ENCODE measurements at places on chromosomes 3 and 15. TPM values are rescaled to one million over a fixed set of nuclear protein-coding genes. Genes with fewer than 3 reads are reported as not detected.

DNA sequence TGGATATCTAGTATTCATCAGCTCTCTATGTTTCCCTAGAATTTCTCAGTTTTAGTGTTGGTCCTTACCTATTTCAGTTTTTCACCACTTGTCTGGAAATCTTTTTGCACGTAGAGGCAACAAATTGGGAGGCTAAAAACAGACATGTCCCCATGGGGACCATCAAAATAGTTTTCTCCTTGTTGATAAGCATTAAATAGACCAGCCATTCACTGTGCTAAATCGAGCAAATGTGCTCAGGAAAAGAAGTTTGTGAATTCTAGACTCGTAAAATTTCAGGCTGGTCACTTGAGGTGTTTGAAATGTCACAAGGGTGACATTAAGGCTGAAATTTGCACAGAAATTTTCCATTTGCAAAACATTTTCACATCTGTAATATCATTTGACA, 102.6 kb downstream of the SPATA16 start:
- no peak for DNase-seq

- DNase-seq = no peak
Observed at GRCh38 chr3:43032646-43033628, 53.8 kb downstream of the GASK1A start.

DNA sequence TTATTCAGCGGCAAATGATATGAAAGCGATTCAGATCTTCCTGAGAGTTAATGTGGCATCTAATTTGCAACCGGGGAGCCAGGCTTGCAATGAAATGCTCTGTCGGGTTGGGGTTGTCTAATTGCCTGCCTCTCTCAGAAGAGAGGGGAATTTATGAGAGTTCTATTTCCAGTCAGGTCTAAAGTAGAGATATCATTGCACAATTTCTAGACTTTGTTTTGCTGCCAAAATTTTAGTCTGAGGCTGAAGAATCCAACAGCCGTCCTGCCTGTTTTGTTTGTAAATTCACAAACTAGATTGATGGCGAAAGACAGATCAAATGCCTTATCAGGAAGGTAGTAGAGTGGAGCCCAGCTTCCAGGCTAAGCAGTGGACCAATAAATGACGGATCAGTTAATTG, 610 bp downstream of the LIPC start:
- no peak for DNase-seq

GRCh38 chr3:110679285-110679684, 392.3 kb upstream of the NECTIN3 start:
- DNase-seq = no peak

DNA sequence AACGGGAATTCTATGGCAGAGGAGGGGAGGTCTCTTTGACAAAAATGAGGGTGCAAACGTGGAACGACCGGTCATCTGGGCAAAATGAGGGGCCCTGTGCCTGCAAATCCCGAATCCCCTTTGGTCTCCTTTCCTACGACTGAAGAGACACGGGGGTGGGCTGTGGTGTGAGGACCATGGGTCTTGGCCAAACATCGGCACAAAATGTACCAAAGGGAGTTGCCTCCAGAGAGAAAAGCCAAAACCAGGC, 498 bp downstream of the ZNF280D start:
- no peak for DNase-seq

DNA sequence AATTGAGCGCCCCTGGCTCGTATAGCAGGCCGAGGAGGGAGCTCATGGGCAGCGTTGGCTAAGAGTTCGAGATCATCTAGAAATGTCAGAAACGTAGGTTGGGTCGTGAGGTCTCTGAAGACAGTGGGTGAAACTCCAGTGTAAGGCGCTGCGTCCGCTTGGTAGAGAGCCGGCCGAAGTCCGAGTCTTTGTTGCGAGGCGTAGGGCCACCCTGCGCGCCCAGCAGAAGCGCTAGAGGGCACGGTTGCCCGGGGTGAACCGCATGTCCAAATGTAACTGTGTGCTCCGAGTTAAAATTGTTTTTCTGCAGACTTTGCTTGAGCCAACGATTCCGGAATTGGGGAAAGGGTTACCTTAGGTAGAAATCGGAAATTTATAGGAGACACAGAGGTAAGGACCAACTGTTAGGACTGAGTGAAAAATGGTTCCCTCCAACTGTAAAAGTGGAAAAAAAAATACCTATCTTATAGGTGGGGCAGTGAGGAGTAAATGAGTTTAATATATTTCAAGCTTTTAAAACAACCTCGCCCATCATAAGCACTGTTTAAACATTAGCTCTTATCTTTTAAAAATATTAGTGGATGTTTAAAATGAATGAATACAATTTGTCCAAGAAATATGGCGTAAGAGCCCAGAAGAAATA, 993 bp upstream of the SIAH2 start:
- DNase-seq = no peak

- no peak for DNase-seq
Observed at GRCh38 chr15:82103468-82103867, 57.6 kb upstream of the MEX3B start.

GRCh38 chr15:82935382-82935781, 17.1 kb downstream of the HOMER2 start:
- no peak for DNase-seq

- DNase-seq = no peak
Observed at GRCh38 chr15:50289749-50290148, 24.2 kb upstream of the HDC start.

DNA sequence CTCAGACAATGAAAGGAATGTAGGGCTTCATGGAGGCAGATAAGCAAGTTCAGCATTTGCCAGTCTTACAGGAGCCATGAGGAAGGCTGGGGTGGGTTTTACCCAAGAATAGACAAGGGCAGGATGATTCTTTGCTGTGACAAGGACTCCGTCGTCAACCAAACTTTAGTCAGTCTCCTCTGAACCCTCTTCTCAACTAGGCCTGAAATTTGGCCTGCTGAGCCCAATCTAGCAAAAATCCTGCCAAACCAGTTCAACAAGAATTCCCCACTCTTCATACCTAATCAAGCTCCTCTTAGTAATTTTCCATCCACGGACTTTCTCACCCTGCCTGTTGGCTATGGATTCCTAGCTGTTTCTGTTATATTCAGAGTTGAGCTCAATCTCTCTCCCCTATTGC, 280.5 kb downstream of the TBL1XR1 start:
- DNase-seq = no peak

Gene DET1
- total RNA-seq = 6.4 TPM

DNA sequence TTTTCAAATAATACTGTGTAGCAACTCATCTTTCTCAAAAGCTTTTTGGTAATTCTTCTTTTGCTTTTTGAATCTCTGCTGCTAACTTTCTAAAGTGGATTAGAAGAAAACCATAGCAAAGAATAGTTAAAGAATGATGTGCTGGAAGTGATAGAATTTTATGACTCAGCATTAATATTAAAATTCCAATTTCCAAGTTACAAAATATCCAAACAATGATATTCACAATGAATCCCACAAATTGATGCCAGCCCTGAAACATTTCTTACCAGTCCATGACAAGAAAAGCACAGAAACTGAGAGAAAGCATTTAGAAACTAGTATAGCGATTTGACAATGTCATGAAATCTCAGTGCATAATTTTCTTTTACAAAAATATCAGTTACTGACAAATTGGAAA, 482.2 kb downstream of the RBMS3 start:
- DNase-seq = no peak

DNA sequence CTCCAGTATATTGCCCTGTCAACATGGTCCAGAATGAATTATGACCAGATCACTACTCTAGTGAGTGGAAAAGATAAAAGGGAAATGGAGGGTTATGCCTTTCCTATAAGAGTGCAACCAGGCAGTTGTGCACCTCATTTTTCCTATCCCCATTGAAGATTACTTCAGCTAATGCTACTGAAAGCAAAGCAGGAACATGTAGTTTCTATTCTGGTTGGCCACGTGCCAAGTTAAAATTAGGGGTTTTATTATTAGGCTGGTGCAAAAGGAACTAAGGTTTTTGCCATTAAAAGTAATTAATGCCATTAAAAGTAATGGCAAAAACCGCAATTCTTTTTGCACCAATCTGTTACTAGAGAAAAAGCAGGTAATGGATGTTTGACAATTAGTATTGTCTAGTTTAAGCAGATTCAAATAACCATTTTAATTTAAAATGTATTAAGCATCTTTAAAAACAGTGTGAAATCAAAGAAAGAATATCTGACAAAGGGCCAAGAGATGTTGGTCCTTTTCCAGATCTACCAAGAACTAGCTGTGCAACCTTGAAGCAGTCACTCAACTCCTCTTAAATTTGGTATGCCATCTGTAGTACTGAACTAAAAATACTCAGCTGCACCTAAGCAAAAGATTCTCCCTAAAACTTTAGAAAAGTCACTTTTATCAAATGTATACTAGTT, 567.5 kb upstream of the CCDC54 start:
- no peak for DNase-seq

DNA sequence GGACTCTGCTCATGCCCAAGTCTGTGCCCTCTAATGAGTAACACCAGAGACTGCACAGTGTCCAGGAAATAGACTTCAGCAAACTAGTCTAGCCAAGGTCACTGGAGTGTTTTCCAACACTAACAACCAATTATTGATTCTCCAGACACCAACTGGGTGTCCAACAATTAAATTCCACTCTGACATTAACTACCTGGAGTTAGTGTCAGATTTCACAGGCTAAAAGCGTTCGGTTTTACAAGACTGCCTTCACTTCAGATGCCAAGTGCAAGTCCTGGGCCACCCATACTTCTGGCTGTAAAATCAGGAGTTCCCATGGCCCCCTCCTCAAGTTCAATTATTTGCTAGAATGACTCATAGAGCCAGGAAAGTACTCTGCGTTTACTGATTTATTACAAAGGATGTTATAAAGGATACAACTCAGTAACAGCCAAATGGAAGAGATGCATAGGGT, 20.8 kb upstream of the CFAP161 start:
- DNase-seq = no peak

DNA sequence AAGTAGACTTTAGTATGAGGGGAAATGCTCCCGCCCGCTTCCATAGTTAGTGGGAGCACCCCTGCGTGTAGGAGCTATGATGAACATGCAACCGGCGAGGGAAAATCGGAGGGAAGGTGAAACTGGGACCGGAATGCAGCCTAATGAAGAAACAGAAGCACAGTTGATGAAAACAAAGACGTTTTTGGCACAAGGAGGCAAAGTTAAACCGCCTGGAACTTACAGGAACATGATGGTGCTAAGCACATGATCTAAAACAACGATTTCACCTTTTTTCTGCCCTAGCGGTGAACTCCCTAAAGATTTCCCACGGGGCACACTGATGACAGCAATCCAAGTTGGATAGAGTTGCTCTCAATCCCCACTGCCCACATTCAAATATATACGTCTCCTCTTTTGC, 49.4 kb upstream of the SPATA12 start:
- no peak for DNase-seq

DNA sequence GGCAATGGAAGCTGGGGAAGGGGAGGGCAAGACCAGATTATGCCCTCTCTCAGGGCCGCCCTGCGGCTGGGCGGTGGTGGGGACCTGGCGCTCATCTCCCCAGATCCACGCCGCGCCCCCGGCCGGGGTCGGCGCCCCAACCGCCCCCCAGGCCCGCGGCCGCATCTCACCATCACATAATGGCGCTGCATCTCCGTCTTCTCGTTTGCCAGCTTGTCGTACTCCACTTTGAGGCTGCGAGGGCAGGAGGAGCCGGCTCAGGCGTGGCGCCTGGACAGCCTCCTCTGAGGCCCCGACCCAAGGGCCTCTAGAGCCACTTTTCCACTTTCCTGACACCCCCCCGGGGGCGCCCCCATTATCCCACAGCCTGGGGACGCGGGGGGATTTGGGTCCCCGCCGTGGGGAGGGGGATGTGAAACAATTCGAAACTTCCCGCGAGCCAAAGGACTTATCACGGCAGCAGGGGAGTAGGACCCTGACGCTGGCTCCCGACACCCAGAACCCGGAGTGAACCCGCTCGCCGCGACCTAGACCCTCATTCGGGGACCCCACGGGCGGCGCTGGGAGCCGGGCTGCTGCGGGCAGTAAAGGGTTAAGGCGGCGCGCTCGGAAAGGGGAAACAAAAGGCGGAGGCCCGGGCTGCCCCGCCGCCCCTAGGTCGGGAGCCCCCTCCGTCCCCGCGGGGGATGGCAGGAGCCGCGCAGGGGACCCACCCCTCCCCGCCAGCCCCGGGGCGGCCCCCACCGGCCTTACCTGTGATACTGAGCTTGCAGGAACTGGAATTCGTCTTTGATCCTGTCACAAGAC, 2.1 kb downstream of the TLE3 start:
- no peak for DNase-seq

Gene SPSB4
- not detected for total RNA-seq

DNA sequence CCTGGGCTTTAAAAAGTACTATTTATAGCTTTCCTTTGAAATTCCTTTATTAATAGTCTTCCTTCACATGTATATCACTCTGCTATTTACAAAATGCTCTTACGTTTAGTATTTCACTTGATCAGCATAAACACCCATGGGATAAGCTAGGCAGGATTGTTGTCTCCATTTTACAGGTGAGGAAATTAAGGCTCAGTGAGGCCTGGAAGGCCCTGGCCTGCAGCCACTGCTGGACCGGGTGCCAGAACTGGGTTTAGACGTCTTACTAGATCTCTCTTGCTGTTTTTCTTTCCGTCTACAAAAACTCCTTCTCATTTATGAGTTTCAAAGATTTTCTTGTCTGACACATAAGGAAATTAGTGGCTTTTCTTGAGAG, 236.4 kb downstream of the LPP start:
- no peak for DNase-seq

GRCh38 chr3:11914651-11915050, 68.0 kb upstream of the TAMM41 start:
- no peak for DNase-seq

DNA sequence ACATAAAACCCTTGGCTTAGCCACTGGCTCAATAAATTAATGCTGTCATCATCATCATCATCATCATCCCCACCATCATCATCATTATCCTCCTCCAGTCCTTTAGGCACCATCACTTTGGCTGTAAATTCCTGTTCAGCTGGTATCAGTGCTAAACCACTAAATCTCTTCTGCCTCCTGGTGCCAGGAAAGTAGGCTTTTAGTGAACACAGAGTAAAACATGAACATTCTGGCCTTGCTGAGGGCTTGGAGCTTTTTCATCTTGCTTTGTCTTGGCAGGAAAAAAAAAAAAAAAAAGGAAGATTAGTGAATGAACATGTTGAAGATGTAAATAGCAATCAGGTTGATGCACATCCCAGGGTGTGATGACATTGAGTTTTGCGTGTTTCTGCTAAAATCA, 67.3 kb upstream of the EIF1B start:
- DNase-seq = no peak

- DNase-seq = no peak
Observed at GRCh38 chr3:10549617-10550230, 44.3 kb upstream of the ATP2B2 start.

Gene CIAO2A
- 31.1 TPM for total RNA-seq

- DNase-seq = no peak
Observed at GRCh38 chr3:67018105-67018788, 20.1 kb downstream of the KBTBD8 start.

Gene TRIM42
- not detected for total RNA-seq

Measured in T-cell (primary cell).